Activated naive CD8-positive, alpha-beta T cell treated with anti-CD3 and anti-CD28 coated beads, Interleukin-2, amount 50 U/mL, for 24 hours (primary cell): ENCODE measurements at places on chromosomes 4 and X.

- DNase-seq, result no peak
Observed at GRCh38 chr4:144955104-144955503, 142.9 kb downstream of the ANAPC10 start.

GRCh38 chr4:14926368-14926767, 75.9 kb upstream of the CPEB2 start:
- DNase-seq, result no peak

- DNase-seq, result no peak
Observed at GRCh38 chrX:12946406-12946805, 28.5 kb upstream of the TMSB4X start.

- DNase-seq, result no peak
Observed at GRCh38 chr4:105560421-105560848, 8.0 kb downstream of the ARHGEF38 start.

DNA sequence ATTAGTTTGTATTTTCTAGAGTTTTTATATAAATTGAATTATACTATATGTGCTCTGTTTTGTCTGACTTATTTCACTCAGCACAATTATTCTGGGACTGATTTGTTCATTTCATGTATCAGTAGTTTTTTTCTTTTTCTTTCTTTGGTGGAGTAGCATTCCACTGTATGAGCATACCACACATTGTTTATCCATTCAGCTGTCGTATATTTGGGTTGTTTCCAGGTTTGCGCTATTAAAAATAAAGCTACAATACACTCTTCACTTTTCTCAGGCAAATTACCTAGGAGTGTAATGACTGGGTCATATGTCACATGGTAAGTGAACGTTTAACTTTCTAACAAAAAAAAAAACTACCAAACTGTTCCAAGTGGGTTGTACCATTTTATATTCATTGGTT, 9.6 kb upstream of the OTUD4 start:
- no peak for DNase-seq

DNA sequence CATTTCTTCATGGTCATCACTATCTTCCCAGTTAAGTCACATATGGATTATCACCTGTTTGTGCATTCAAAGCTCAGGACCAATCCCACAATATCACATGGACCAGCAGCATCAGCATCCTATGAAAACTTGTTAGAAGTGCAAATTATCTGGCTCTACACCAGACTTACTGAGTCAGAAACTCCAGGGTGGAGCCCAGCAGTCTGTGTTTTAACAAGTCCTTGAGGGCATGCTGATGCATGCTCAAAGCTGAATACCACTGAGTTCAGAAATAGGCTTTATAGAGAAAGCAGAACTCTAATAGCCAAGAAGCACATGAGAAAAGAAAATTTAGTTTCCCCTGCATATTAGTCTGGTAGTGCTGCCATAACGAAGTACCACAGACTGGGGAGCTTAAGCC, 62.4 kb upstream of the GABRQ start:
- DNase-seq, result no peak

DNA sequence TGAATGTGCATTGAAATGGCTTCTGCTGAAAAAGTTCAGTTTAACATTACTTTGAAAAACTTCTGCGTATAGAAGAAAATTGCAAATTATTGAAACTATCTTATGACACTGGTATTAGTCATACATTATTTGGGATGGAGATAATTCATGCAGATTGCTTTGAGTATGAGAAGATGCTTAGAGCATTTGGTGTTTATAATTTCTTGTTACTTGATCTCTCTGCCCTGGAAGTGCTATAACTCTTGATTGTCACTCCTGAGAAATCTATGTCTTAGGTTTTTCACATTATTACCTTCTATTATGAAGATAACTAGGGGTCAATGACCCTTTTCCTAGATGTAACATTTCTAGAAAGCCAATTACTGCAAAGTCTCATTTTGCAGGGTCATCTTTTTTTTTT, 36.4 kb downstream of the TMEM131L start:
- no peak for DNase-seq

GRCh38 chr4:3810111-3810680, 44.0 kb downstream of the ADRA2C start:
- no peak for DNase-seq

DNA sequence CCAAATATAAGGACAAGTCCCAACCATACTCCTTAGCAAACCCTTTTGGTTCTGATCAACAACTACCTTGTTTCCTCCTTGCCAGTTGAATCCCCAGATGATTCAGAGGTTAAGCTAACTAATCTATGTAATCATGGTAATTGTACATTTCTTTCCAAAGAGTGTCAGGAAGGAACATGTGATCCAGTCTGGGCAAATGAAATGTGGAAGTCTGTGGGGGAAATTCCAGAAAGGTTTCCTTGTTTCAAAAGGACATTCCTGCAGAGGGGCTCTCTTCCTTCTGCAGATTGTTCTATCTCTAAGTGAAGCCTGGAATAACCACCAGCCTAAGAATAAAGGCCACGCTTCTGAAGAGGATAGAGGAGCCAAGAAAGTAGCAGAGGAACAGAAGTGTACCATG, 7.0 kb downstream of the PRSS12 start:
- no peak for DNase-seq

GRCh38 chrX:94418065-94418464, 744.1 kb downstream of the FAM133A start:
- DNase-seq, result no peak

- DNase-seq, result no peak
Observed at GRCh38 chr4:105619188-105619931, 66.9 kb downstream of the ARHGEF38 start.
